Inflammatory macrophage treated with lipopolysaccharide for 4 hours (primary cell): ENCODE measurements at places on chromosomes 12 and 14.
A peak's percentile ranks its signal among the peaks of the same experiment; 100 is the strongest.

DNA sequence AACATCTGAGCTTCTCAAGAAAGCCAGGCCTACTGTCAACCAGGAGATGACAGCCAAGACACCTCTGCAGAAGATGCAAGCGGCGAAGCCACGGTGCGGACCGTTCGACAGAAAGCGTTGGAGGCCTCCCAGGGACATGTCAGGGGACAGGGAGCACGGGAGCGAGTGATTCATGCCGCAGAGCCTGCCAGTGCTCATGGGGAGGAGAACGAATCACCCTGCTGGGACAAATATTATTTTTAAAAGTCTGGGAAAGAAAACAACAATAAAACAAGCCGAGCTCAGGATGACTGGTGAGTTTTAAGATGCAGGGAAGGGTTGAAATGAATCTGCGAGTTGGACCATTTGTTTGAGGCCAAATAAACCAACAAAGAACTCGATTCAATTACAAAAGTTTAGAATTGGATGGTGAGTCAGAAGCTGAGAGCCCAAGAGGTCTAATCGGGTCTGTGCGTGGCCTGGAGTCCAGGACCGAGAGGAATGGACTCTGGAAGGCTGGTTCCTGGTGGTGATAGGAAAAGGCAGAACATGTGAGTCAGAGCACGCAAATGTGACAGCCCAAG is 91.0 kb downstream of the RBM19 start:
- DNase-seq = no peak

GRCh38 chr12:12178559-12178958 is 88.3 kb downstream of the LRP6 start:
- DNase-seq = no peak

- DNase-seq = no peak
Measured at GRCh38 chr12:84807249-84807648, 105.3 kb downstream of the SLC6A15 start.

GRCh38 chr14:85438481-85438942 is 91.4 kb upstream of the FLRT2 start:
- DNase-seq = no peak

DNA sequence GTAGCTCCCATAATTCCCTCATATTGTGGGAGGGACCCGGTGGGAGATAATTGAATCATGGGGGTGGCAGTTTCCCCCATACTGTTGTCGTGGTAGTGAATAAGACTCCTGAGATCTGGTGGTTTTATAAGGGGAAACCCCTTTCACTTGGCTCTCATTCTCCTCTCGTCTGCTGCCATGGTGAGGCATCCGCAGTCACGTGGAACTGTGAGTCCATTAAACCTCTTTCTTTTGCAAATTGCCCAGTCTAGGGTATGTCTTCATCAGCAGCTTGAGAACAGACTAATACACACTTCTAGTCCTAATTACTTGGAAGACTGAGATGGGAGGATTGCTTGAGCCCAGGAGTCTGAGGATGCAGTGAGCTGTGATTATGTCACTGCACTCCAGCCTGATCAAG is 64.4 kb downstream of the TMX1 start:
- DNase-seq = no peak

GRCh38 chr12:94421868-94422740 is 37.6 kb downstream of the CEP83 start:
- DNase-seq = no peak

DNA sequence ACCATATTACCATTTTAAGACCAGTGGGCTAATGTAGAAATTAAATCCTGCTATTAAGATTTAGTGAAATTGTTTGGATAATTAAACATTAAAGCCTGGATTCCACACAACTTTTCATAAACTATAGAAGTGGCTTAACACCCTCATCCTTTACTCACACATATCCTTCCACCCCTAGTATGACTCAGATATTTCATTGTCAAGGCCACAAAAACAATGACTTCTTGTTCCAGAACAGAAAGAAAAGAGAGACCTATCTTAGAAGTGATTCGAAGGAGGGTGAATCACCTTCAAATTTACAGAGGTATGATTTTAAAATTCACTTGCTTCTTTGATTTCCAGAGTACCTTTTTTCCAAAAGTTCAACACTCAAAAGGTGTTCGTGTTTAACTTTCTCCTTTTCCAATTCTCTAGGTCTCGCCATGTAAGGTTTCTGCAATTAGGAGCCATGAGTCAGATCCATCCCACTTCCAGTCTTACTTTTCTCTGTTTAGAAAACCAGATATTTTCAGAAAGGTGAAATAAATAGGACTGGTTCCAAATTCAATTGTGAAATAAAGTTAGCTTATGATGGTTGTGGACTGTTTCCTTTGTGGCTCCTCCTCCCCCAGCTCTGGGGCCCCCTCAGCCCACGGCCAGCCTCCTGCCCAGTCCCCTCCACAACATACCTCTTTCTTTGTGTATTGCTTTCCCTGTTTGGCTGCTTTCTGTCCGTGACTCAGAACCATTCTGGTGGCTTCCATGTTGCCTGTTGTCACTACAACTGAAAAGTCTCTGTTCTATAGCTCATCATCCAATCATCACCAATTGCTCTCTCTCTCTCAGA is 24.6 kb upstream of the MGP start:
- no peak for DNase-seq

DNA sequence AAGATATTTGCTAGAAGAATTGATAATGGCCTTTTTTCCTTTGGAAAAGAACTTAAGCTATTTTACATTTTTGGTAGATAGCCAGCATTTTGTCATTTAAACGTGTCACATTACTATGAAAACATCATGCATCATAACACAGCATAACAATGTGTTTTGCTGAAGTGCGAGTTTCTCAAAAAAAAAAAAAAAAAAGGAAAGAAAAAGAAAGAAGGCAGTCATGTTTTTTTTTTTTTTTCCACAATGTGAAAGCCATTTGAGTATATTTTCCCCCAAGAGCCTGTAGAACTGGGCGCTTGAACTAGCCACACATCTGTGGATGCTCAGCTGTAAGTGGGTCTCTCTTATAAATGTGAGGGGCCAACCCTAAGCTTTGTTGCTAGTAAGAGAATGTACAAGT is 300.1 kb downstream of the AKAP6 start:
- DNase-seq = no peak

- DNase-seq = peak; percentile 21
Measured at GRCh38 chr14:58637391-58638230, at the start of gene DACT1. TSS of gene DACT1 (plus strand) at chr14:58637962. CDS start at chr14:58638203, 241 bp downstream.

GRCh38 chr12:56029666-56030293 is 8.9 kb downstream of the IKZF4 start:
- DNase-seq = peak; percentile 62

DNA sequence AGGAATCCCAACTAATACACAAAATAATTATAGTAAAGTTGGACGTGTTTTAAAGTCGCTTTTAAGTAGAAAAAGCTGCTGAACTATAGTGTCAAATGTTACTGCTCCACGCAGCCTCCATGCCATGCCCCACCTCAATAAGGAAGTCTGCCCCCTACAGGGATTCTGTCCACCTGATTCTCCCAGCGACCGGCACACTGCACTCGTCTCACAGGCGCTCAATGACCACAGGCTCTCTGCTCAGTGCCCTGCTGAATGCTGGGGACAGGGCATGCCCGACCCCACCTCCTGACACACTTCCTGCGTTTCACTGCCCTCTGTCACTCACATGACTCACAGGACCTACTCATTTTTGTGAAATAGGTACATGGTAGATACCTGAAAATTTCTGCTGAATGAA is 48.9 kb downstream of the BDKRB1 start:
- no peak for DNase-seq

DNA sequence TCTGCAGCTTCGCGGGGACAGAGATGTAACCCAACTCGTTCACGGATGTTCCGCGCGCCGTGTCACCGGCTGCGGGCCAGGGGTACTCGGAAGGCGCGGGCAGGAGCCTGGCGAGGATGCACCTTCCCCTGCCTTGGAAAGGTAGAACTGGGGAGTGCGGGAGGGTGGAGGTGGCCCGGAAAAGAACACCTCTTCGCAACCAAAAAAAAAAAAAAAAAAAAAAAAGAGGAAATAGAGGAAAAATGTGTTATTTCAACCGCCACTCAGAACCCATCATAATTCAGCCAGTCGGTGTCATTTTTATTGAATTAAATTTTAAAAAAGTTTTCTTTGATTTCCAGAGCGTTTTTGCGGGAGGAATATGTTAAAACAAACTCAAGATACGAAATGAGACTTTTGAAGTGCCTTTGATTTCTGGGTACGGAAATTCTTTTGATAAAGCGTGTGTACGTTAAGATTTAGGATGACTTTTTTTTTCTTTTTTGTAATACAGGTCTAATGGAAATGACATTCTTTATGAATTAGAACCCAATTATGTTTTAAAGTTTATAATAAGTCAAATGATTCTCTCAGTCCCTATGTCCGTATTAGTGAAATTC is 8.9 kb downstream of the CDKN1B start:
- no peak for DNase-seq

GRCh38 chr14:49997991-49998390 is 105.1 kb downstream of the ARF6 start:
- no peak for DNase-seq

DNA sequence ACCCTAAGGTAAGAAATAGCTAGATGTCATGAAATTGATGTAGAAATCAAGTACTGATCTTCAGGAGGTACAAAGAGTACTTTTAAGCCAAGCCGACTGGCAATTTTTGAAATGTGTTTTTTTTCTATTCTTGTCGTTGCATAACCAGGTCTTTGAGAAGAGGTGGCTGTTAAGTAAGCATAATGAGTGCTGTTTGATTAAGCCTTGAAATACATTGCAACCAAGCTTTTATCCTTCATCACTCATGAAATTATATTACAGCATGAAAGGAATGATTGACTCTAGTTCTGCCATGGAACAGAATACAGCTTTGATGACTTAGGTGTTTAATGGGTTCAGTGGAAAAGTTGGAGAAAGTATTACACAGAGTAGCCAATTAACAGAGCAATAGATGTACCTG is 1720.2 kb upstream of the SEL1L start:
- no peak for DNase-seq

- DNase-seq = peak; percentile 91
Measured at GRCh38 chr12:6065863-6066199, 58.6 kb downstream of the VWF start.

GRCh38 chr12:79706676-79707075 is 15.9 kb upstream of the PAWR start:
- DNase-seq = no peak

DNA sequence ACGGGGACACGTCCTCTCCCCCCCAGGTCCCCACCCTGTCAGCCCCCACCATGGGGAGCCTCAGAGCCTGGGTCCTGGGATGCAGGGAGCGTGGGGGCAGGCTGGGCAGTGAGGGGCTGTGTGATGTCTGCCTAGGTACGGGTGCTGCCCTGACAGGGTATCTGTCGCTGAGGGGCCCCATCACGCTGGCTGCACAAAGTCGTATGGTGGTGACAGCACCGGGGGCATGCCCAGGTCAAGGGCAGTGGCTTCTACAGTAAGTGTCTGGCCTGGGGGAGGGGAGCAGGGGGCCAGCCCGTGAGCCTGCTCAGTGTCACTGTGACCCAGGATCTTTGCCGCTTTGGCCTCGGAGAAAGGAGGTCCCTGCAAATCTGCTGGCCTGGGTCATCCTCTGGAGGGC is 23.3 kb downstream of the PAPLN start:
- no peak for DNase-seq

GRCh38 chr12:114697741-114698565 is 14.0 kb upstream of the TBX3 start:
- DNase-seq = no peak

- no peak for DNase-seq
Measured at GRCh38 chr14:82604819-82605218, 1071.2 kb upstream of the SEL1L start.
